Thymus (tissue), 14 donors: ENCODE measurements at places on chromosomes 5 and 9.

- DNase-seq: no peak
Observed at GRCh38 chr9:112137066-112137465, 38.0 kb downstream of the SUSD1 start.

- DNase-seq: no peak
Observed at GRCh38 chr5:158202801-158203200, 343.9 kb upstream of the CLINT1 start.

- no peak for DNase-seq
Observed at GRCh38 chr5:129079496-129079895, 15.1 kb upstream of the ISOC1 start.

- DNase-seq: no peak
Observed at GRCh38 chr9:2657427-2657826, 35.8 kb downstream of the VLDLR start.

- no peak for DNase-seq
Observed at GRCh38 chr5:169139480-169140050, 161.4 kb downstream of the SLIT3 start.

DNA sequence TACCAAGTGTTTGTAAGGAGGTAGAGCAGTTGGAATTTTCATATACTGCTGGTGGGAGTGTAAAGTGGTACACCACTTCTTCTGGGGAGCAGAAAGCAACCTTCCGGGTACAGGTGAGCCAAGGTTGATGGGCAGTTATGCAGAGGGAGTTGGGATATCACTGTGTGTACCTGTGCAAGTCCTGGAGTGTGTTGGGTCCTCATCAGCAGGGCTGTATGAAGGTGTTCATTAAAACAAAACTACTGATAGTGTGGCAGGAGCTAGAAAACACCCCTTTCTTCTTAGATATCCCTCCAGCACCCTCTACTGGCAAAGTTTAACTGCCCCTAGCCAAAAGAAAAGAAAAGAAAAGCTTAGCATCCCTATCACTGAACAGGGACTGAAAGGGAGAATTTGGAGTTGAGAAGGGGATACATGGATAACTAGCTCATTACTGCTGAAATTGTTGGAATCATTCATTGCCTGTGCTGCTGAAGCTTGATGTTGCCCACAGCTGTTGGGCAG is 10.7 kb downstream of the MARCHF6 start:
- no peak for DNase-seq

GRCh38 chr9:14068690-14069089 is 245.3 kb downstream of the NFIB start:
- no peak for DNase-seq

- no peak for DNase-seq
Observed at GRCh38 chr5:154611341-154611767, 133.3 kb upstream of the HAND1 start.

DNA sequence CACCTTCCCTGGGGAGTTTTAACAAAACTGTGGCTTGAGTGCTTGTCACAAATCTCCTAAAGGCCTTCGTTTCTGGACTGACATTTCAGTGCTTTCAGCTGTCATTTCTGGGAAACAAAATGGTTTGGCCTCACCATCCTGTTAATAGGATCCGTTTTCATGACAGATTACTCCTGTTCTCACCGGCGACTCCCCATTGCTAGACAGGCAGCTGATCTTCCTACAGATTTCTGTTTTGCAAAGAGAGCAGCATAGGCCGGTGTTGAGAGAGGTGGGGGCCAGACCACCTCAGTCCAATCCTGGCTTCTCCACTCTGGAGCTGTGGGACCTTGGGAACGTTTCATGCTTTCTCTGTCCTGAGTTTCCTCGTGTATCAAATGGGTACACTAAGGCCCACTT is 75.5 kb upstream of the OTULINL start:
- DNase-seq: no peak

GRCh38 chr5:39464088-39464487 is 39.3 kb upstream of the DAB2 start:
- no peak for DNase-seq

DNA sequence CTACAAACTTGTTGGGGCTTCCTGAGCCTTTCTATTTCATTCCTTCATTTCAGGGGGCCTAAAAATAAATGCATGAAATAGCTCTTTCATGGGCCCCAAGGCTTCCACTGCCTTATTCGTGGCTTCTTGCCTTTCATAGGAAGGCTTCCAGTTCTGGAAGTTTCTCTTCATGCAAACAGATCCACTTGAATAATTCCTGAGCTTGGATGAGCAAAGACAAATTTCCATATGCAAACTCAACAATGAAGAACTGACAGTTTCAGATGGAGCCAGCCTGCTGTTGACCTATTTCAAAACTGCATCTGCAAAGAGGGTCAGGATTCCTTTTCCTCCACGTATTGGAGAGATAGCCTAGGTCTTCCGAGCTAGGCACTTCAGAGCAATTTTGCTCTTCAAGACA is 142.1 kb downstream of the MLLT3 start:
- no peak for DNase-seq

DNA sequence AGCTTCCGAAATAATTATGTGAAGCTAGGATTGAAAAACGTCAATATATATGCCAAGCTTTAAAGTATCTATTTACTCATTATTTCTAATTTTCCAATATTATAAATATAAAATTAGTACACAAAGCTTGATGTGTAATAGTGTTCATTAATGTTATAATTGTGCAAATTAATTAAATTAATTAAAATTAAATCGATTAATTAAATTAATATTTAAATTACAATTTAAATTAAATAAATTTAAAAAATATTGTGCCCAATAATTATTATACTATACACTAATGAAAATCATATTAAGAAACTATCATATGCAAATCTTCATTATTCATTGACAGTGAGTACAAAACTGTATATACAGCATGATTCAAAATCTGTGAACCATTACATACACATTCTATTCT is 409.8 kb downstream of the FAM170A start:
- no peak for DNase-seq
